ENCODE measurements at places on chromosomes 2 and 18.

DNA sequence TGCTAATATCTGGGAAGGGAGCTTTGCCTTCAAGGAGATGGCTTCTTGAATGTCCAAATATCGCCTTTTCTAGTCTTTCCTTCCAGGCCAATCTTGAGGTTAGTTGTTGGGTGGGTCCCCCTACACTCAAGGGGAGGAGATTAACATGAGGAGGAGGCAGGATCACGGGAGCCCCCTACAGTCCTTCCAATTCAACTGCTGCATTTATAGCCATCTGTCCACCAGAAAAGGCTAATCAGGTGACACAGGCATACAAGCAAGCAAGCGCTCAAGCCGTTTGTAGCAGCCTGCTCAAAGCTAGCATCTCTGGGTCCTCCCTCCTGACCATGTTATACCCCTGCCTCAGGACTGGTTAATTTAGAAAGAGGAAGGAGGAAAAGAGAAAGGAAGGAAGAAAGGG, 87.6 kb downstream of the MRPS9 start:
- no peak for DNase-seq

- no peak for DNase-seq
Measured at GRCh38 chr18:45528712-45529336, 86.5 kb upstream of the SLC14A2 start.

DNA sequence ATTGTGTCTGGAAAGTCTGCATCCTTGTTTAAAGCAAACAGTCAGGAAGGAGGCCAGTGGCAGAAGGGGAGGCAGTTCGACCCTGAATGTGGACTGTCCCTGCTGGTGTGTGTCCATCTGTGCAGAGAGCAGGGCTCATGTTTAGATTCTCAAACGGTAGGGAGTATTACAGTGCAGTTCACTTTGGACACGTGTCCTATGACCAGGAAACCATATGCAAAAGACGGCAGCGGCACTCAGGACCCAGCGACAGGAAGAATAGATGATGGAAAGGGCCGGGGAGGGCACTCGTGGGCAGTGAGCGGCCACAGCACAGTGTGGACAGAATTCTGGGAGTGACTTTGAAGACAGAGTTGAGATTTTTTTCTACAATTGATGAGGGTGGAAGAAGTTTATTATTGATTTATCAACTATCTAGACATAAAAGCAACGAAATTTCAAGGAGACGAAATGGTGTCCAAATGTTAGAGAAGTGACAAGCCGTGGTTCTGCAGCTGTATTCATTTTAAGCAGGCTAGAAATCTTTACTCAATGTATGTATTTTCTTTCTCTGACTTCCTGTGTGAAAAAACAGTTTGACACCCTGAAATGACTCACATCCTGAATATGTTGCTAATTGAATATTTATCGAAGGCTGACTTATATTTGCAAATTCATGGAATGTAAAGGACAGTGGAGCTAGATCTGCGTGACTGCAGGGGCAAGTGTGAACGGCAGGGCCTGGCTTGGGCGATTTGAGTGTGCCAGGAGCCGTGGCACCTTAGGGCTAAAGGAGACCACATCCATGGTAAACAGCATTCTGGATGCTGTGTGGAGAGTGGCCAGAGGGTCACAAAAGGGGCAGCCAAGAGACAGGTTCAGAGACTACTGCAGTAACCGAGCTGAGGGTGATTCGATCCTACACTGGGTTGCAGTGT, 214.2 kb downstream of the PTGR3 start:
- no peak for DNase-seq

GRCh38 chr2:200528228-200528627, 2.2 kb downstream of the SGO2 start:
- no peak for DNase-seq

DNA sequence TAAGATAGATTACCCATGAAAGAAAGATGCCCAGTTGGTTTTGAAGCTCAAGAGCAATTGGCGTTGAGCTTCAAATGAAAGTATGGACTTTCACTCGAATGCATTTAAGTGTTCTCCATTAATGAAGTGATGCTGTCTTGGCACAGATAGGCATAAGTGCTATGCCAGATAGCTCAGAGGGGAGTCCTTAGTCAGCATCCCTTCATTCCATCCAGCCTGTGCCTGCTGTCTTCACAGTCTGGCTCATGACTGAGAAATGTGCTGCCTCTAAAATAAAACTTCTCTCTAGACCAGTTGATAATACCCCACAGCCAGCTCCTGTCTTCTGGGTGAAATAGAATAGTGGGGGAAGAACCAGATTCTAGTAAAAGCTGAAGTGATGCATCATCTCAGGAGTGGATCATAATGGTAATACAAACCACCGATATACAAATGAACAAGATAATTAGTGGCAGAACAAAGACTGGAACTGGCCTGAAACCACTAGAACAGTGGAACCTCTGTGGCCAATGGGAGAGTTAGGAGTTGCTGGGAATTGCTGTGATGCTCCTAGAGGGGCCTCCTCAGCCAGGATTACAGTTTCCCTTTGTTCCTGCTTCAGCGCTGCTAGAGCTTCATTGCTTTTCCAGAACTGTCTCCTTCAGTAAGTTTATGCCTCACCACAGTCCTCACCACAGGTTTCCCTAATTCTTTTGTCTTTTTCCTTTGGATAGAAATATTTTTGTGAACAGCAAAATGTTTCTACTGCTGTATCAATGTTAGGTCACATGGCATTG, 359.3 kb downstream of the KIAA1328 start:
- DNase-seq: no peak

Data from NCI-H774 (cell line).